ENCODE measurements at places on chromosomes 13 and 19.
A peak's percentile ranks its signal among the peaks of the same experiment; 100 is the strongest.

- peak; percentile 29 for DNase-seq
These were observed 1.1 kb downstream of the NAXD start for GRCh38 chr13:110616103-110617101.

DNA sequence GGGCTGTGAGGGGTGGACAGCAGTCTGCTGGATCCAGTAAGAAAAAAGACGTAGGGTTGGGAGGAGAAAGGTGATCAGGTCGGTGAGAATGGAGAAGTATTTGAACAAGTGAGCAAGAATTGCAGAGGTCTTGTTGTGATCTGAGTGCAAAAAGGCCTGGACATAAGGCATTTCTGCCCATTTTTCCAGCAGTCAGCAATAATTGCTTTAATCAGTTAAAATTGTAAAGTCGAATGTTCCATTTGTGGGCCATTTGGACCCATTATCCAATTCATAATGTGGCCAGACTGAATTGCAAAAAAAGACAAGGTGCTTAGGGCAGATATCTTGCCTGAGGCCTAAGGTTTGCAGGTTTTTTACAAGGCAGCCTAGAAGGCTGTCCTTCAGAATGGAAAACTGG lies 86.1 kb downstream of the ZNF737 start:
- DNase-seq, result no peak

DNA sequence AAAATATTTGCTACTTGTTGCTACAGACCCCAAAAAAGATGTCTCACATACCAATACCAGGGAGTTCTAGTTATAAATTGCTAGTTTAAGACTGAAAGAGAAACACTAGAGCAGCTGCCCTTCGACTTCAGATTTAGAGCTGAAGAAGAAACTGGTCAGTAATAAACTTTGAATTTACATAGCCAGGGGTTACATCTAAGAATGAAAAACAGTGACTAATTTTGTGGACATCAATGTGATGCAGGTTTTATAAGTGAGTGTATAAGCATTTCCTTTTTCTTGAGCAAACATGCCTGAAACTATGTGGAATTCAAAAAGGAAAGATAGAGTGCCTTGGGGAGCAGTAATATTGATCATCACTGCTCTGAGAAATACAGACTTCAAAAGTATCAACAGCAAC lies 724.9 kb upstream of the MIR17HG start:
- no peak for DNase-seq

- no peak for DNase-seq
These were observed 116.6 kb upstream of the UQCRFS1 start for GRCh38 chr19:29329460-29330134.

DNA sequence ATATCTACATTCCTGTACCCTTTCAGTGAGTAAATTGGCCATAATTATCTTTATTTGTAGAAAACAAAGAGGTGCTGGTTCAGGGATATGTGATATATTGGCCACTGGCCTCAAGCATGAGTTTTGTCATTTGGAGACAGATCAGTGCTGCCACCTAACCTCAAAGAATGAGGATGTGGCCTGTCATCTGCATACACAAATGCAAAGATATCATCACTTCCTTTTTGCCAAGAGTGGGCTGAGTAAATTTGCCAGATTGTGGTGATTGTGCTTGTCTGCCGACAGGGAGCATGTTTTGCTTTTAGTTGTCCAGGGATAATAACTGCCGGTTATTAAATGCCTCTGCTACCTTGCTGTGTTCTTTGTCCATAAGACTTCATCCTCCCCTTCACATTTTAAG lies 44.2 kb downstream of the WASF3 start:
- DNase-seq, result no peak

DNA sequence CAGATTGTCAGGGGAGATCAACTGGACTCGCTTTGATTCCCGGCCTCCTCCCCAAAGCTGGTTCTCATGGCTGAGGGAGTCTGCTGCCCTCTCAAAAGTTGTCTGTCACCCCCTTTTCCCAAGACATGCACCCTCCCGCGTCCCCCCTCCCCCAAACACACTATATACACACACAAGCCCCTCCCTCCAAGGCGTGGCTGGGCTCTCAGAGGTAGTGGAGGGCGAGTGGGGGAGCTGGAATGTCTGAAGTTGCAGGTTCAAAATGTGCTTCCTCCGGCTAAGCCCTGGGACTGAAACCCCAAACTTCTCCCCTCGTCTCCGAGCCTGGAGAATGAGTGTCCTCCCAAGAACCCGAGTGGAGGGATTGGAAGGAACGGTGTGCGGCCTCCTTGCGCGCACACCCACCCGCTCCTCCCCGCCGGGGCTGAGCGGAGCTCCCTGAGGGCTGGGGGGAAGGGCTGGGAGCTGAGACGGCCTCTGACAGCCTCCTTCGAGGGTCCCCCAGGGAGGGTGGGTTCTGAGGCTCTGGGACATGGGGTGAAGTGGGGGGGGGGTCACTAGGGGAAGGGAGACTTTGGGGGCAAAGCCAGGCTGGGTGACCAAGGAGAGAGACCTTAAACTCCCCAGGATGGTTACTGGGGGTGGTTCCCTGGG lies 9.9 kb upstream of the MEIS3 start:
- DNase-seq, result no peak

- DNase-seq, result no peak
These were observed 5.9 kb upstream of the ZNF551 start for GRCh38 chr19:57675881-57676280.

DNA sequence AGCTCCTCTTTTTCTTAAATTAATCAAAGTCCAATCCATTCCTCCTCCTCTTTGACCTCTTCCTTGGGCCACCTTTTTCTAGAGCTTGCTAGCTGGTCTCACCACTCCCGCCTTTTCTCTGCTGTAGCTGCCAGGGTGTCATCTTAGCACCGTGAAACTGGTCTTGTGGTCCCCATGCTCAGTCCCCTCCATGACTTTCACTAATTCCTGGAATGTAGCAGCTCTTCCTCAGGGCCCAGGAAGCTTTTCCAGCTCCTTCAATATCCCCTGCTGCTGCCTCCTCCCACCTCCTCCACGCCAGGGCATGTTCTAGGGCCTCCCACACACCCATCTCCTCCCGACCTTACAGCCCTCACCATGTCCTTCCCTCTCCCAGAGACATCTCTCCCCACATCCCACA lies 222.2 kb downstream of the MYO16 start:
- DNase-seq, result no peak

- DNase-seq, result peak; percentile 26
These were observed 63.4 kb downstream of the TEX29 start for GRCh38 chr13:111383591-111384440.

GRCh38 chr13:53310786-53311185 lies 282.2 kb downstream of the OLFM4 start:
- DNase-seq, result no peak

- peak; percentile 51 for DNase-seq
These were observed 19.6 kb downstream of the TMEM150B start for GRCh38 chr19:55305491-55305890.

DNA sequence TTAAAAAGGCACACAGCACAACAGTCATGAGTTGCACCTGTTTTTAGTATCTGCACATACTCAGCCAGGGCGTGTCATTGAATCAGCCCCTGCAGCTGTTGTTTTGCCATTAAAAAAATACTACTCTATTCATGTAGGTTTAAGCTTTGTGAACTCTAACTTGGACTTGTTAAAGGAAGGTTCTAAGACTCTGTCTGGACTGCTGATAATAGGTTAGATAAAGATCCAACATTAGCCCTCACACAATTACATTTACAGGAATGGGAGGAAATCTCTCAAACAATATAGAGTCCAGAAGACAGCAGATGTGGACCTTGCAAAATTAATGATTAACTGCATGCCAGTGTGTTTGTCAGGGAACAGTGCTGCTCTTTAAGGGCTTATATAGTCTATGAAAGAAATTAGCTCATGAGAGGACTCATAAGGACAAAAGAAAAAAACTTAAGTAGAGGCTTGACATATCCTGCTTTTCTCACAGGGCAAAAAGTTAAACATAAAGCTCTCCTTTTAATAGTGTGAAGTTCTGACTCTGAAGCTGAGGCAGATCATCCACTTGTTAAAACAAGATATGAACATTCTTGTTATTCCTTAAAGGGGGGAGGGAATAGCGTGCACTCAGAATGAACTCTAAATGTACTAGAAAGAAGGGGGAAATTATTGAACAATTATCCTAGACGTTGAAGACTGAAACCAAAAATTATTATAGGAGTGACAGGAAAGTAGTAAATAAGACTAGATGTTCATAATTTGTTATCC lies 243.6 kb downstream of the NDFIP2 start:
- DNase-seq, result no peak

- DNase-seq, result no peak
These were observed 9.4 kb downstream of the POLRMT start for GRCh38 chr19:623974-624373.

- peak; percentile 49 for DNase-seq
These were observed 5.4 kb upstream of the TRIM28 start for GRCh38 chr19:58538257-58539168.

DNA sequence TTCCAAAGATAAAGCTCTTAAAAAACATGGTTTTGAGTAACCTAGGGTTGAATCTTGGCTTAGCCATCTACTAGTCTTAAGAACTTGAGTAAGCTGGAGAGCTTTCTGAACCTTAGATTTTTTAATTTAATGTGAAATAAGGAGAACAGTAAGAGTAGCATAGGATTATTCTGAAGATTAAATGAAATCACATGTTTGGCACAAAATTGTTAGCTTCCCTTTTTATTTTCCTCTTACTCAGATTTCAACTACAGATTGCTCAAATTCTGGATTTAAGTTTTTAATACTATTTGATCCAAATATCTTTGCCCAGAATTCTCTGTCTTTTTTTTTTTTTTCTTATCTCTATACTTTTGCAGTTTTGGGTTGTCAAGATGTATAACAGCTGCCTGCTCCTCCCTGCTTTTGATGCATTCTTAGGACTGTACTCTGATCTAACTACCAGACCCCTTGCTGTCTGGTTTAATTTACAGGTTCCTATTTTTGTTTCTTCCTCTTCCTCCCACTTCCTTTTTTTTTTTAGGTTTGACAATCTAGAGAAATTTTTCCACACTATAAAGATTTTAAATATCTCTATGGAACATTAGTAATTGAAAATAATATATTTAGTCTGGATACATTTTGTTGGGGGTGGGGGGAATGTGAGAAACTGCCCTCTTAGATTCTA lies 12.3 kb downstream of the POMP start:
- DNase-seq, result no peak

- peak; percentile 55 for DNase-seq
These were observed 8.5 kb downstream of the MOB3A start for GRCh38 chr19:2087621-2088100.

DNA sequence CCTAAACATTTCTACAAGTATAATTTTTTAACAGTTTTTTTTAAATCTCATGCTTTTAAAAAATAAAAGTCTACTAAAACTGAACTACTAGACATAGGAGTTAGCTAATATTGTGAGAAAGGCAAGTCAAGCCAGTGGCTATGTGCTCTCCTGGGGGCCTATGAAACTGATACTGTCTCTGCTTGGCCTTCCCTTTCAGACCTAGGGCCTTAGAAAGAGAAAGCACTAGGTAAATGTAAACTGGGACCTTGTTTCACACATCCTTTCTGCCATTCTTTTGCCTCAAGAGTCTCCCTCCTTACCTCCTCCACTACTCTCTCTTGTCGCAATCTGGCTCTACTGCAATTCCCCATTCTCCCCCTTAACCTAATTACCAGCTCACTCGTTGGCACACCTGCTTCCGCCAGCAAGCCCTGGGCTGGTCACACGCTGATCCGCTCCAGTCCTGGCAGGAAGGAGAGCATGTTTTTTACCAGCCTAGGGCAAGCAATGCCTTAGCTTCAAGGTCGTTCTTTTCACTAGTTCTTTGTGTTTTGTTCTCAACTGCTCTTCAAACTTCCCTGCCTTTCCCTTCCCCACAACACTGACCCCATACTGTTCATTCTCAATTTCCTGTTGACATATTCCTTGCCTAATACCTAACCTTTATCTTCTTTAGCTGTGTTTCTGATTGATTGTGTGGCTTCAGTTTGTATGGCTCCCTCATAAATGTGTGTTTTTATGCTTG lies 23.1 kb downstream of the TBC1D4 start:
- no peak for DNase-seq

DNA sequence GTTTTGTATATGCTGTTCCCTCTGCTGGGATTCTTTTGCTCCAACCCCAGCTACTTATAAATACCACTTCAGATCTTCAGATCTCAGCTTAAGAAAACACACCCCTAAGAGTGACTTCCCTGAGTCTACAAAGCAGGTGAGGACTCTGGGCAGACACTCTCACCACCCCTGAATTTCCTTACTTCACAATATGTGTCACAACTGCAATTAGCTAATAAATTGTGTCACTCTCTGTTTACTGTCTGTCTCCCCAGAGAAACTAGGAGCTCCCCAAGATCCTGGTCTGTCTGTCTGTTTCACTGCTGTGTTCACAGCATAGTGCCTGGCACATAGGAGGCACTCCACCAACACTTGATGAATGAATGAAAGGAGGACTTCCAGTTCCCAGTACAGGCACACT lies 14.4 kb downstream of the CEBPA start:
- DNase-seq, result no peak

DNA sequence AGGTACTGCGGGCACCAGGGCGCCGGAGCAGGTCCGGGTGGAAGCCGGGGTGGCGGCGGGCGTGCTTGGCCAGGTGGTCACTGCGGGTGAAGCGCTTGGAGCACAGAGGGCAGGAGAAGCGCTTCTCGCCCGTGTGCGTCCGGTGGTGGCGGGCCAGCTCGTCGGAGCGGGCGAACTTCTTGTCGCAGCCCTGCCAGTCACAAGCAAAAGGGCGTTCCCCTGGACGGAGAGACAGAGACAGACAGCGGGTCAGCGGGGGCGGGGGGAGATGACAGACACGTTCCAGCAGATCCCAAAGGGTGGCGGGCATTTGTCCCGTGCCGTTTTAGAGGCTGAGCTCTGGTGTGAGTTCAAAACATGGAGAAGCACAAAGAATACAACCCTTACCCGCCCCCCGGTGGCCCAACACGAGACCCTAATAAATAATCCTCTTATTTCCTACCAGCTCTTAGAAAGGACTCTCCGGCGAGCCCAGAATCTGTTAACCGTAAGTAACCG lies 6.3 kb upstream of the REXO1 start:
- no peak for DNase-seq

- DNase-seq, result no peak
These were observed 51.5 kb downstream of the SKA3 start for GRCh38 chr13:21124852-21125251.

DNA sequence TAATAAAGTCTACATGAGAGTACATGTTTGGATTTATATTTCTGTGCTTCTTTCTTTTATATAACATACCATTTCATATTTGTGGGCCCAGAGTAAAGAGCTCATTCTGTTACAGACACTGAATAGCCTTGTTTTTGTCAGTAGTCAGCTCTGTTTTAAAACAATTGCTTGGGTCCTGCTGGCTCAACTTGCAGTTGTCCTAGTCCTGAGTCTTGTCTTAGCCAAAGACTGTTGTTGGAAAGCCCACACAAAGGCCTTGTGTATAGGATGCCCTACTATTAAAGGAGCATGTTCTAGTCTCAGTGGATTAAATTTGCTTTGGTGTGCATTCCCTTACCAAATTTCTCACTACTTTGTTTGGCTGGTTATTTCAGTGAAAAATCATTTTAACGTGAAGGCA lies 3.8 kb upstream of the KCNRG start:
- DNase-seq, result no peak

- no peak for DNase-seq
These were observed 167.4 kb upstream of the STARD13 start for GRCh38 chr13:33452873-33453517.

GRCh38 chr19:17475541-17476115 lies 5.3 kb downstream of the SLC27A1 start:
- DNase-seq, result no peak

- DNase-seq, result no peak
These were observed 364.2 kb downstream of the IRS2 start for GRCh38 chr13:109422161-109422560.

Measured in CD8-positive, alpha-beta memory T cell (primary cell).